ENCODE measurements at places on chromosomes 2 and 18. TPM values are rescaled to one million over a fixed set of nuclear protein-coding genes. Genes with fewer than 3 reads are reported as not detected.

Gene AMER3
- total RNA-seq: not detected

Gene IL36RN
- not detected for total RNA-seq

Gene DPP4
- total RNA-seq: 2.0 TPM

Gene ALLC
- not detected for total RNA-seq

Gene STK17B
- total RNA-seq: 47.6 TPM

Gene PIEZO2
- total RNA-seq: 8.3 TPM

Gene XDH
- not detected for total RNA-seq

Gene KYNU
- total RNA-seq: 14.3 TPM

Gene RFX8
- total RNA-seq: 0.85 TPM

Gene CSRNP3
- 1.8 TPM for total RNA-seq

Gene TNFAIP6
- 6.9 TPM for total RNA-seq

Gene KIF5C
- total RNA-seq: 7.3 TPM

Gene MSTN
- total RNA-seq: 0.27 TPM

Gene LANCL1
- 34.9 TPM for total RNA-seq
